ENCODE measurements at places on chromosomes 7 and 10. TPM values are rescaled to one million over a fixed set of nuclear protein-coding genes. Genes with fewer than 3 reads are reported as not detected.

PLA2G12B gene
- not detected for total RNA-seq

DNA sequence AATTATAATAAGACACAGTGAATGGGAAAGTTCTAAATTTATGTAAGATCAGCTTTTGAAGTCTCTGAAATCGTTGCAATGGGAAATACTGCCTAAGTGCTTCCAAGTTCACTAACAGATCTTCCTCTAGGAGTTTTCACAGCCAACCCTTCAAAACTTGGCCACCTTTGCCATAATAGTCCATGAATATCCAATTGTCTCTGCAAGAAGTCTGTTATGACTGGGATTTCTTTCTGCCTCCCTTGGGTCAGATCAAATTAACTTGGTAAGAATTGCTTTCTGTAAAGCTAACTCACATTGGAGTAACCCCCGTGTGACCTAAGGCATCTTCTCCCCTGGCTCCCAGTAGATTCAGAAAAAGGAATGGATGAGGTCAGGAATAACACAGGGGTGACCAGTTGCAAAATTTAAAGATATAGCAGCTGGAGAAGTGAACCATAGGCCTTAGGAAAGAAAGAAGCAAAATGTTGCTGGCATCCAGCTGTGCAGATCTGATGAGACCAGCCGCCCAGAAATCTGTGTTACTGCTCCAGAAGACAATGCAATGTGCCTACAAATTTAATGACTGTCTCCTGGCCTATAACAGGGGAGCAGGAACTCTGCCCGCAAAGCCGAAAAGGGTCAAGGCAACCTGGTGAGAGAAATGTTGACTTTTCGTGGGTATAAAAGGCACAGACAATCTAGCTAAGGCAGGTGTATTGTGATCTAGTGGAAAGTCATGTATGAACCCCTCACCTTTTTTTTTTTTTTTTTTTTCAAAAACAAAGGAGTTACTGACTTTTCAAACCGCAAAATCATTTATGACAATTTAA is 7.5 kb upstream of the OPTN start:
- H3K4me3 ChIP-seq = no peak overlapping the region
- peaks cover 5% of the 10 kb centered on the region for H3K4me1 ChIP-seq
- no peaks in the 10 kb centered on the region for H3K36me3 ChIP-seq
- no peak overlapping the region for H3K27ac ChIP-seq

GRCh38 chr10:95392217-95392584 is 101.4 kb upstream of the PDLIM1 start:
- no peaks in the 10 kb centered on the region for H3K4me1 ChIP-seq
- DNase-seq = no peak
- no peaks in the 10 kb centered on the region for H3K36me3 ChIP-seq
- H3K27ac ChIP-seq = no peak overlapping the region

- no peak for DNase-seq
- H3K4me3 ChIP-seq = no peak overlapping the region
- H3K36me3 ChIP-seq = no peaks in the 10 kb centered on the region
- no peaks in the 10 kb centered on the region for H3K27me3 ChIP-seq
- no peaks in the 10 kb centered on the region for H3K4me1 ChIP-seq
These were observed 155.5 kb downstream of the BUB3 start for GRCh38 chr10:123309731-123310130.
